ENCODE measurements at places on chromosomes 7 and 10. TPM values are rescaled to one million over a fixed set of nuclear protein-coding genes. Genes with fewer than 3 reads are reported as not detected.
A peak's percentile ranks its signal among the peaks of the same experiment; 100 is the strongest.

Gene CABCOCO1
- total RNA-seq, result not detected

Gene RASSF4
- total RNA-seq, result 0.18 TPM

DNA sequence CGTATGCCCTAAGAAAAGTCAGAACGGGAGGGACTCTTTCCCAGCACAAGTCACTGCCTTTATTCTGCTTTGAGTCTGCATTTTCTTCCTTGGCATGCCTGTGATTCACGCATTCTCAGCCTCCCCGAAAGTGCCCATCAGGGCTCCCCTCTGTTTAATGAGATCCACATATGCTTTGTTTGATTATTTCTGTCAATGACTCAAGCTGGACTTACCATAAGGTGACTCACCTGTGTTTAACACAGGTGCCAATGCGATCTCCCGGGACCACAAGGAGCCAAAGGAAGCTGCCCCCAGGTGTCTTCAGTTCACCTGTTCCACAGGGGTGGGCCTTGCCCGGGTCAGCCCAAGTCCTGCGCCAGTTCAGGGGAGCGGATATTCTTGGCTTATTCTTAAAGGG, 386.0 kb upstream of the SHH start:
- H3K4me1 ChIP-seq, result no peaks in the 10 kb centered on the region
- peaks cover 57% of the 10 kb centered on the region for H3K27me3 ChIP-seq

Gene ICA1
- total RNA-seq, result 17.8 TPM

GRCh38 chr7:103130901-103131624, 17.8 kb downstream of the NAPEPLD start:
- H3K27me3 ChIP-seq, result no peaks in the 10 kb centered on the region
- peaks cover 17% of the 10 kb centered on the region for H3K36me3 ChIP-seq
- H3K4me3 ChIP-seq, result no peak overlapping the region
- peaks cover 2% of the 10 kb centered on the region for H3K4me1 ChIP-seq

DNA sequence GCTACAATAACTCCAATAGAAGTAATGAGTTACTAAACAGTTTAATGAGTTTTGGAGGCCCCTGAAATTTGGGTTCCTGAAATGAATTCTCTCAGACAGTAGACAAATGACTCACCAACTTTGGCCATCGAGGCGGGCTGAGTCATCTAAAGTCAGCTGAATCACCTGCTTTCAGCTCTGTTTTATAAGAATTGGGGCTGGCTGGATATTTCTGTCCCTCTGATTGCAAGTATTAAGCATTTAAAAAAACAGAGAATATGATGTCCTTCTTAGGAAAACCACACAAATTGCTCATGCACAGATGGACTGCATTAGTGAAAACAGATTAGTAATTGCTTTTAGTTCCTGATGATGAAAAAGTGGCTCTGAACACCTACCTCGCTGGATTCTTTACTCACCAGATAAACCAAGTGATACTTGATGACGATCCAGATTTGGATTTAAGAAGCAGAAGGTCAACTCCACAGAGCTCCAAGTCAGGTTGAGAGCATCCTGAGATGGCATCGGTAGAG, 59.1 kb downstream of the ZNF365 start:
- peak; percentile 23 for DNase-seq
- H3K36me3 ChIP-seq, result no peaks in the 10 kb centered on the region
- no peaks in the 10 kb centered on the region for H3K4me1 ChIP-seq
- H3K4me3 ChIP-seq, result no peak overlapping the region
- H3K27ac ChIP-seq, result no peak overlapping the region

- H3K4me1 ChIP-seq, result no peaks in the 10 kb centered on the region
- no peak overlapping the region for H3K27ac ChIP-seq
- no peaks in the 10 kb centered on the region for H3K27me3 ChIP-seq
- H3K36me3 ChIP-seq, result no peaks in the 10 kb centered on the region
- no peak overlapping the region for H3K4me3 ChIP-seq
Measured at GRCh38 chr7:93188870-93189634, 37.2 kb downstream of the HEPACAM2 start.

- no peak overlapping the region for H3K4me3 ChIP-seq
- H3K36me3 ChIP-seq, result no peaks in the 10 kb centered on the region
- H3K27ac ChIP-seq, result no peak overlapping the region
- no peaks in the 10 kb centered on the region for H3K27me3 ChIP-seq
- no peaks in the 10 kb centered on the region for H3K4me1 ChIP-seq
Measured at GRCh38 chr7:46170792-46171191, 249.7 kb upstream of the IGFBP3 start.

DNA sequence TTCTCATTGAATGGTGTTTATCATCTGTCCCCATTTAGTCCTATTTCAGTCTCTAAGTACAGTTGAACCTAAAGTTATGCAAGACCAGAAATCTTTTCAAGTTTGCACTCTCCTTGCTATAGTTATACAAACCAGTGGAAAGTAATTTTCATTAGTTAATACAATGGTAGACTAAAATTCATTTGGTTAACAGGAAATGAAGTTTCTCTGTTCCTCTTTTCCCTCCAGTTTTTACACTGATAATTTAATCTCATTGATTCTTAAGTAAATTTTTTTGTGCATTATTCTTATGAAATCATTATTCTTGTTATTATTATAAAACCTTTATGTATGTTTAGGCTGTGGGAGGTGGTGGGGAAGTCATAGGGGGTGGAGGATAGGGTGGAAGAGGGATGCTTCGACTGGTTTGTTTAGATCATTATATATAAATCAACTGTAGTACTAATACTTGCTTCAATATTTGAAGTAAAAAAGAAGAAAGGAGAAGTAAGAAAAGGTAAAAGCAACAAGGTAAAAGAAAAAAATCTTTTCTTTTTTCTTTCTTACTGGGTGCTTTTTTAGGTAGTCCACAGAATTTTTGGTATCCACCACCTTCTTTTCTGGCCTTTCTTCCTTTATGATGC, 104.1 kb downstream of the GPR85 start:
- H3K4me3 ChIP-seq, result no peak overlapping the region
- no peaks in the 10 kb centered on the region for H3K36me3 ChIP-seq

Gene FIGNL1
- total RNA-seq, result 25.8 TPM

Gene MALRD1
- total RNA-seq, result not detected

DNA sequence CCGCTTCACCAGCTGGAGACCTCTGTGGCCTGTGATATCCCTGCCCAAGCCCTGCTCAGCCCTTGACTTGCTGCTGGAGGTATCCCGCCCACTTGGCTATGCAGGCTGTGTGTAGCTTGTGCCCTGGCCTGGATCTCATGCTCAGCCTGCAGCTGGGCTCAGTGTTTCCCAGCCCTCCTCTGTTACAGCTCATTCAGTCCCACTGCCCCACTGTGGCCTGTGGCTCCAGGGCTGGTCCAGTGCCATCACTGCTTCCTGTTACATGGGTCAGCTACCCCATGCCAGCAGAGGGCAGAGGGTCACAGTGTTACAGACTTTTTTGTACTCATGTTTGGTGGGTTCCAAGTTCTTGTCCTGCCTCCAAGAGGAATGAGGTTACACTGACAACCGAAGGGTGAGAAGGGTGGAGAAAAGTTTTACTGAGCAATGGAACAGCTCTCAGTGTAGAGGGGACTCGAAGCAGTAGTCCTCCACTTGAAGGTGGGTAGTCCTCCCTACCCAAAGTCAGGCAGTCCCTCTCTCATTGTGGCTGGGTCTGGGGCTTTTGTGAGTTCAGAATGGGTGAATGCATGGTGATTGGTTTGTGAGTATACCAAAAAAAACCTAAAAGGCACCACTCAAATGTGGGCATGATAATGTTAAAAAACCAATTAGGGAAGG, 100.4 kb downstream of the ANKRD7 start:
- no peak overlapping the region for H3K4me3 ChIP-seq
- H3K27ac ChIP-seq, result no peak overlapping the region
- no peak for DNase-seq

DNA sequence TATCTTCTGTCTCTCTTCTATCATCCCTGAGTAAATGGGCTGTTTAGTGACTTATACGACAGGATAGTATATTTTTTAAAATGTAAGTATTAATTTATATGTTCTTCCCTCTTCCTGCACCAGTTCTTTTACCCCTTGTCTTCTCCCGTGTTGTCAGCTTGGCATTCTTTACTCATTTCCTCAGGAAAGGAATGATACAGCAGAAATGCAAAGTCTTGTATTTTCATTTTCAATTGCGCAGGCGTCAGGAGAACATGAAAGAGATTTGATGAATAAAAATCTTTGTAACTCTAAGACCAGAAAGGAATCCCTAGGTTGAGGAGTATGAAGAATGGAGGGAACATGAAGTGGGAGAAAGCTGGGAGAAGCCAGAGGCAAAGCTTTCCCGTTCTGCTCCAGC, 18.8 kb upstream of the VPS41 start:
- H3K4me1 ChIP-seq, result no peaks in the 10 kb centered on the region
- H3K27ac ChIP-seq, result no peak overlapping the region
- no peaks in the 10 kb centered on the region for H3K27me3 ChIP-seq
- H3K4me3 ChIP-seq, result no peak overlapping the region

- DNase-seq, result no peak
- H3K4me3 ChIP-seq, result no peak overlapping the region
- no peaks in the 10 kb centered on the region for H3K4me1 ChIP-seq
- no peaks in the 10 kb centered on the region for H3K36me3 ChIP-seq
Measured at GRCh38 chr10:62666275-62666674, 138.2 kb upstream of the ADO start.

DNA sequence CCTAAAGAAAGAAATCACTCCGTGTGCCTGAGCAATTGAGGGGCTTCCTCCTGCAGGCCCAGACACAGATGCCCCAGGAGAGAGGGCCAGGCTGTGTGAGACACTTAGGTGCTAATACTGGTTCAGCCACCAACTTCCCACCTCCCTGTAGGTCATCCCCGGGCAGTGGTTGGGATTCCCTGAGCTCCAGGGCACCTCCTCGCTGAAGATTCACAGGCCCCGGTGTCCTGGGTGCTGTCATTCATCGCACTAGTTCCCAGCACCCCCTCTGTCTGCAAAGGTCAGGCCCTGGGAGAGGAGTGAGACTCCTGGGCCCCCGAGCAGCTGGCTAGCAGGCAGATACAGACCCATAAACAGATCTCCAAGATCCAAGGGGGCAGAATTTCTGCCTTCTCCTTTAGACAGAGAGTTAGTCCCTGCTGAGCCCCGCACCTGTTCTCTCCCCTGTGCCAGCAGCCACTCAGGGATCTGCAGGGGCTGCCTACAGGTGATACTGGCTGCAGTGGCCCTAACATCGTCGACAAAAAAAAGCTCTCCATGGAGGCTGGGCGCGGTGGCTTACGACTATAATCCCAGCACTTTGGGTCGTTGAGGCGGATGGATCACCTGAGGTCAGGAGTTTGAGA, 38.2 kb upstream of the GTF2I start:
- H3K36me3 ChIP-seq, result no peaks in the 10 kb centered on the region
- no peak for DNase-seq
- no peak overlapping the region for H3K4me3 ChIP-seq
- H3K27ac ChIP-seq, result no peak overlapping the region

- H3K27ac ChIP-seq, result peak overlapping the region; percentile 60
- peaks cover 50% of the 10 kb centered on the region for H3K4me1 ChIP-seq
- no peak for DNase-seq
- H3K36me3 ChIP-seq, result peaks cover 30% of the 10 kb centered on the region
Measured at GRCh38 chr10:50563906-50564305, 59.9 kb downstream of the SGMS1 start.

GRCh38 chr10:127797339-127797738, 60.4 kb downstream of the FOXI2 start:
- no peak overlapping the region for H3K4me3 ChIP-seq
- H3K4me1 ChIP-seq, result no peaks in the 10 kb centered on the region
- H3K36me3 ChIP-seq, result no peaks in the 10 kb centered on the region
- H3K27me3 ChIP-seq, result no peaks in the 10 kb centered on the region
- H3K27ac ChIP-seq, result no peak overlapping the region

Gene CYP2C8
- total RNA-seq, result 0.49 TPM

GRCh38 chr7:127810696-127811660, 159.0 kb downstream of the SND1 start:
- no peak overlapping the region for H3K27ac ChIP-seq
- H3K27me3 ChIP-seq, result no peaks in the 10 kb centered on the region
- peaks cover 68% of the 10 kb centered on the region for H3K36me3 ChIP-seq
- no peak for DNase-seq

DNA sequence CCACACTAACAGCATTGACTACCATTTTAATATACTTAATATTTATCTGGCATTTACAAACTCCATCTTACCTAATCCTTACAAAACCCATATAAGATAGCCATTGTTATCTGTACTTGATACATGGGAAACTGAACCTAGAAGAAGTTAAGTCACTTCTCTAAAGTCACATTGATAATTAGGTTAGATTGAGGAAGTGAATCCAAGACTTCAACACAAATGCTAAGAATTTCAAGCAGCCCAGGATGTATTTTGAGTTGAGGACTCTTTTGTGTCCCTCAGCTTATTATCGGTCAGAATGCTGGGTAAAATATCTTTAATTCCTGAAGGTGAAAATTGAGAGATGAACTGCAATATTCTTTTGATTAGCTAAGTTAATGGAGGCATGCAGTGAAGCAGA, 465.5 kb downstream of the PHTF2 start:
- DNase-seq, result no peak
- H3K36me3 ChIP-seq, result no peaks in the 10 kb centered on the region
- H3K27ac ChIP-seq, result no peak overlapping the region
- no peaks in the 10 kb centered on the region for H3K27me3 ChIP-seq
- H3K4me3 ChIP-seq, result no peak overlapping the region

DNA sequence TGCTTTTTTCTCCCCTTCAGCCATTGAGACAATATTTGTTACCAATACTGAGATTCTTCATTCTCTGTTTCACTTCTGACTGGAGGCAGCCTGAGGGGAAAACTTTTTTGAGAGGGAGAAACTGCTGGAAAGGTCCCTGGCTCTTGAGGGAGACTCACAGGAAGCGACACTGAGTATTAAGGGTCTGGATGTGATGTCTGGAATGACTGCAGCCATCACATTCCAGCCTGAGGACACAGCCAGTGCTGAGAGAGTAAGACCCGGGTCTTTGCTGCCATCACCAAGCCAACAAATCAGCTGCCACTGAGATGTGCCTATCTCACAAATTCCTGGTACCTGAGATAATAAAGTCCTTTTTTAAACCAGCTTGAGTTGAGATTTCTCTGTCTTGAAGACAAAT, 157.4 kb downstream of the DPY19L1 start:
- no peaks in the 10 kb centered on the region for H3K27me3 ChIP-seq
- no peak overlapping the region for H3K4me3 ChIP-seq
- DNase-seq, result no peak
- H3K27ac ChIP-seq, result no peak overlapping the region
- H3K36me3 ChIP-seq, result no peaks in the 10 kb centered on the region

GRCh38 chr10:75115137-75115536, 3.7 kb downstream of the SAMD8 start:
- H3K27ac ChIP-seq, result no peak overlapping the region
- no peaks in the 10 kb centered on the region for H3K27me3 ChIP-seq
- peak; percentile 27 for DNase-seq

Measured in K562 (cell line).